ENCODE measurements at places on chromosomes 1 and 21. TPM values are rescaled to one million over a fixed set of nuclear protein-coding genes. Genes with fewer than 3 reads are reported as not detected.
A peak's percentile ranks its signal among the peaks of the same experiment; 100 is the strongest.

- DNase-seq: peak; percentile 45
Observed at GRCh38 chr1:162305969-162306368, 70.7 kb downstream of the SPATA46 start.

- DNase-seq: no peak
Observed at GRCh38 chr21:34204481-34205439, 131.4 kb downstream of the MRPS6 start.

GRCh38 chr1:151851886-151852285 lies 1.6 kb downstream of the THEM5 start:
- DNase-seq: no peak

- no peak for DNase-seq
Observed at GRCh38 chr1:9816199-9816598, 7.6 kb downstream of the CLSTN1 start.

GRCh38 chr1:209791920-209792319 lies 7.6 kb upstream of the C1orf74 start:
- no peak for DNase-seq

DNA sequence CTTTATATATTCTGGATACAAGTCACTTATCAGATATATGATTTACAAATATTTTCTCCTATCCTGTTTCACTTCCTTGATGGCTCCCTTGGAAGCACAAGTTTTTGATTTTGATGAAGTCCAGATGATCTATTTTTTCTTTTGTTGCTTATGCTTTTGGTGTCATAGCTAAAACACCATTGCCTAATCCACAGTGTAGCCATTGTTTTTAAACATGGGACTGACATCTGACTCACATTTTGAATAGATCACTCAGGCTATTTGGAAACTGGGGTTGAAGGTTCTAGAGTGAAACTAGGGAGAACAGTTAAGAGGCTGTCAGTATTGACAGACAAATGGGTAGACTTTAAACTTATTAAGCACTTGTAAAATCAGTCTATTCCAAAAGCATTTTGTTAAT lies 16.6 kb downstream of the AK4 start:
- DNase-seq: no peak

DNA sequence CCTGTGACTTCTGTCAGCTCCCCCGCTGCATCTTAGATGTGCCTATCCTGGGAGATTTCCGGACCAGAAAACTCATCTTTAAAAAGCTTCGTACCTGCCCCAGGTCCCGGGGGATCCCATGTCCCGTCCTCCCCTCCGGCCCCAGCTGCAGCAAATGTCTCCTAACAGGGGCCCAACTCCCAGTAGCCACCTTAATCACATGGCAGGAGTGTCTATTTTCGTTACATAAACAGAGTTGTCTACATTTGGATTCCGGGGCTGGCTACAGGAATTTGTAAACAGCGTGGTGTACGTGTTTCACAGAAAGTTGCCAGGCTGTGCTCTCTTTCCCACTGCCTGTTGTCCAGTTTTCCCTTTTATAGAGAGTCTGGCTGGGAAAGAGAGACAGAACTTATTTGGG lies 17.9 kb upstream of the KCNE2 start:
- DNase-seq: no peak

GRCh38 chr1:227735539-227736285 lies 477 bp downstream of the SNAP47 start:
- DNase-seq: no peak

DNA sequence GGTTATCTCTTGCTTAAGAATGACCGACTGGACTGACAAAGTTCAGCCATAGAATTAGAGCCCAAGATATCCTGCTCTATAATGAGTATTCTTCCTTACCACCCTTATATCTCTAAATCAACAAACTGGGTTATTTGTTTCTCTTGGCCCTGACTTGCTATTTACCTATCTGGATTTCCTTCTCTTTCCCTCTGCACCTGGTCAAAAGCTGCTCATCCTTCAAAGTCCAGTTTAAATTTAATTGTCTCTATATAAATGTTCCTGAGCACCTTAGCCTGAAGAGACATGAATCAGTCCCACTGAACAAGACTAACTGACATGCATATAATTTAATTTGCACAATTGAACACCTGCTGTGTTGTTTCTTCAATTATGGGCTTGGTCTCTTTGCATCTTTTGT lies 127.1 kb upstream of the KCNJ15 start:
- DNase-seq: no peak

DNA sequence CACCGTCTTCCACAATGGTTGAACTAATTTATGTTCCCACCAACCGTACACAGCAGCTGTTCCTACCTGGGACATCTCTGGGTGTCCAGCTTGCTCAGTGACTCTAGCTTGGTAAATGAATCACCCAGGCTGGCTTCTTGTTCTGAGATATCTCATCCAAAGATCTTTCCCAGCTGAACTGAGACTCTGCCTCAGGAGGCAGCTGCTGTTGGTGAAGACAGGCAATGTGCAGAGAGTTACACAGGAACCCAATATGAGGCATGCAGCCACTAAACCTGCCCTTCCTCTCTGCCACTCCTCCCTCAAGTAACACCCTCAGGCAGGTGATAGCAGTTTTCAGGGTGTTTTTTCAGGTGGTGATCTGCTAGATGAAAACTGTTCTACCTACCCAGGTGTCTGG lies 14.0 kb upstream of the FOXO6 start:
- no peak for DNase-seq

- DNase-seq: no peak
Observed at GRCh38 chr1:219460081-219460895, 152.6 kb downstream of the ZC3H11B start.

DNA sequence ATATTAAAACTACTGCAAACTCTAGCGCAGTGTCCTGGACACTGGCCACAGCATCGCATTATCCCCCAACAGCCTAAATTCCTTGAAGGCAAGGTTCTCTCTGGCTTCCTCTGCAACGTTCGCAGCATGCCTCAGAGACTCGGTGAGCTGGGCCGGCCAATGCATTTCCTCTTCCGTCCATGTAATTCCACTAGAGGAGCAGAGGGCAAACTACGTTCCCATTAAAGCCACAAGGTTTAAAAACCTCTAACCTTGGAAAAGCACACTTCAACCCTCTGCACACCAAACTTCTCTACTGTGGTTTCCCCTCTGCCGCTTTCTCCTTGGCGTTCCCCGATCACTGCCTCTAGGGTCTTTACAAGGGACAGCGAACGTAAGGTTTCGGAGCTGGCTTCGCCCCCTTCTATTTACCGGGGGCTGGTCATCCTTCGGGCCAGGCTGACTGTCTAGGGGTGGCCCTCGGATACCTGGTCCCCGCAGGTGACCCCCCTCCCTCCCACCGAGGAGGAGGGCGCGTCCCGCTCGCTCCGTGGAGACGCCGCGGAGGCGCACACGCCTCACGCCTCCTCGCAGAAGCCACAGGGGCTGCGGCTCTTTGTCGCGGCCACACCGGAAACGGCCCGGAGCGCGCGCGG lies 456 bp upstream of the SMYD2 start:
- no peak for DNase-seq

DNA sequence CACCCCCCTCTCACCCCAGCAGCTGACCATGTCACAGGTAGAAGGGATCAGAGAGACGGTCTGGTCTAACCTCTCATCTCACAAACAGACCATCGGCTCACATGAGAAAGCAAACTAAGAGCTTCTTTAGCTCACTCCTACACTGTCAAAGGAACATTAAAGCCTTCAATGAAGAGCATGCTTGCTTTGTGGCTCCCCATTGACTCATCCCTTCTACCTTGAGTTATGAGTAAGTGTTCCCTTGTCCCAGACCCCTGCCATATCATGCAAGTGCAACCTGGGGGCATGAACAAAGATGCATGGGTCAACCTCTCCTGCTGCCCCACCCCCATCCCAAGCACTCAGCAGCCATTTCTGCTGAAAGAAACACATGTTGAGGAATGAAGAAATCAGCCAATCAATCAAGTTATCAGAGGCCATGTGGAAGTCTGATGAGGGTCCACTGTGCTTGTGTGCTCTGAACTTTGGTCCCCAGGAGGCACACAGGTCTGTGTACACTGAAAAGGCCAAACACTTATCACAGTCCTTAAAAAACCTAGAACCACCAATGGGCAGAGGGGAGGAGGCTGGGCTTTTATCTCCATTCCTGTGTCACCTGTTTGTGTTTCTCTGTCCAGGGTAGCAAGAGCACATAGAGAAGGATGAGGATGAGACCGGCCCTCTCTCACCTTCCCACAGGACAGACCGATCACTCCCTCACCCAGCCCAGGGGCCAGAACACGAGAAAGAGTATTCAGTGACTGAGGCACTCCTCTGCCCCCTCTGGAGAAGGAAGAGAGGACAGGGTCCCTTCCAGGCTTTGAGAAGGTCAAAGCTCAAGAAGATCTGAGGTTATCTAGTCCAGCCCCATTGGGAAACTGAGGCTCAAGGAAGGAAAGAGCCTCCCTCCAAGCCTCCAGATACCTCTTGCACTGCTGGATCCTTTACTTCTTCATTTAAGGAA lies 9.5 kb downstream of the ETNK2 start:
- no peak for DNase-seq

DNA sequence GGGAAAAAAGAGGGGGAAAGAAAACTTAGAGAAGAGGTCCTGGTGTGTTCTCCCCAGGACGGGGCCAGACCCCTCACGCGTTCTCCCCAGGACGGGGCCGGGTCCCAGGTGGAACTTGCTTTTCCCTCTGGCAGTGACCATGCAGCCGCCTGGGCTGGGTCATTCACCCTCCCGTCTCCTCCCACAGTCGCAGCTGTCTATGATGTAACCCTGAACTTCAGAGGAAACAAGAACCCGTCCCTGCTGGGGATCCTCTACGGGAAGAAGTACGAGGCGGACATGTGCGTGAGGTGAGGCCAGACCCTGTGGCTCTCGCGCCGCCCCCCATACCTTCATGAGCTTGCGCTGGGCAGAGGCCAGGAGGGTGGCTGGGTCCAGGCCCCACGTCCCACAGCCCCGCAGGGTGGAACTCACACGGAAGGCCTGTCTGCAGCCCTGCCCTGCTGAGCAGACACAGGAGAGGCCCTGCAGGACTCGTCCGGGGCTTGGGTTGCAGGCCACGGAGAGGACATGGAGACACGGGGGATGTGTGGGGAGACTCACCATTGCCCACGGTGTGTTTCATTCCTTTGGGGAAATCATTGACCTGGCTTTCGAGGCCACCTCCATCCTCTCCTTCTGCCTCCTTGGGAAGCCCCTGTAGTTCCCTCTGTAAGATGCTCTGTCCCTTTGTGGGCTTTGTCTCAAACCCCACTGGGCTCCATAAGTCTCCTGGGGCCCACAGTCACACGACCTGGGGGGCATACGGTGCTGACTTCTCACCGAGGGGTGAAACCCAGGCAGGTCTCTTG lies 40.7 kb upstream of the TRAPPC10 start:
- DNase-seq: no peak

GRCh38 chr21:21662776-21663175 lies 664.6 kb downstream of the NCAM2 start:
- DNase-seq: no peak

DNA sequence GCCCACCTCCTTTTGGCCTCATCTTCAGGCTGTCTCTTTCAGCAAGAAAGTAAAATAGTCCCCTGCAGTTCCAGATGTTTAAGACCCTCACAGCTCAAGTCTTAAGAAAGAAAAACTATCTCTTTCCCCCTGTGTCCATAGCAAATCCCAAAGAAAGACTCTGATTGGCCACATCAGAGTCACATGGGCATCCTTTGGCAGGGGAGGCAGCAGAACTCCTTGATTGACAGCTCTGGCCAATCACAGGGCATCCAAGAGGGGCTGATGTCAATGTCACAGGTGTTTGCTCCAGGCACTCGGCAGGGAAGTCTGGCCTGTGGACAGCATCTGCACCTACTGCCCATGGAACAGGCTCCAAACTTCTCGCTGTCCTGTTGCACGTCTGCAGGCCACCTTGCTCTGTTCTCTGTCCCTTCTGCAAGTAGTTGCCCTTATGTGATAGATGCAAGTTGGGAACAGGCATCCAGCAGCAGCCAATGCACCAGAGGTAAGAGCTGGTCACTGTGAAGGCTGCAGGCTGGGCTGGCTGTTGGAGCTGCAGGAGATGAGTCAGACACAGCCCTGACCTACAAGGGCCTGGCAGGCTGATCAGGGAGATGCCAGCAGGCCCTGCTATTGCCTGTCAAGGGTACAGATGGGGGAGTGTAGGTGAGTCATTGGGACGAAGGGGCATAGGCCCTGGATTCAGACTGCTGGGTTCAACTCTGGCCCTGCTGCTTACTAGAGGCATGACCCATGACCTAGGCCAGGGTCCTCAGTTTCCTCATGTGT lies 96.8 kb upstream of the TMEM51 start:
- no peak for DNase-seq

GRCh38 chr1:21956720-21957552 lies 19.8 kb upstream of the HSPG2 start:
- DNase-seq: no peak

GRCh38 chr1:214584805-214585766 lies 17.9 kb upstream of the CENPF start:
- no peak for DNase-seq

DNA sequence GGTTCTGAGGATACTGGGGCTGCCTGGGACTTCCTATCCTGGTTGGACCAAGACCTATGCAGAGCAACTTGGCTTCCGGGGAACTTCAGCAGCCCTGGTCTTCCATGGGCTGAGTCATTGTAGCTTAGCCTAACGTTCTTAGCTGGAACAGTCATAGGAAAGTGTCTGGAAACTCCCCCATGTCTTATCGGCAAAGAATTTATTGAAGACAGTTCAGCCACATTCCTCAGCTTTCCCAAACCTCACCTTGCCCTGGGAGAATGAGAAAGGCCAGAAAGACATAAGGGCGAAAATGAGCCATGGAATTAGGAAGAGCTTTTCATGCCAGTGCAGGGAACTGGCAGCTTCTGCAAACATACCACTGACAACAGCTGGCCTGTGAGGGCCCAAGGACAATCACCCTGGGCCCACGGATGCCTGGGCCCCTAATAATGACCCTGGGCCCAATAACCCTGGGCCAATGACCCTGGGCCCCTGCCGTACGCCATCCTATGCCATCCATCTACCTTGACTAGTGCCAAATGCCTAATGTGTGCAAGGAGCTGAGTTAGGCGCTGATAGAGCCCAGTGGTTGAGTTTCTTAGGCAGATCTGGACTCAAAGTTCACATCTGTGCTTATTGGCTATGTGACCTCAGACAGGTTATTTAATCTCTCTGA lies 114.4 kb upstream of the GADD45A start:
- no peak for DNase-seq

GRCh38 chr1:155527677-155528076 lies 34.9 kb downstream of the ASH1L start:
- no peak for DNase-seq

The ITSN1 gene
- 44.3 TPM for total RNA-seq

The PRELP gene
- total RNA-seq: not detected

The SSR2 gene
- 464 TPM for total RNA-seq

The HNRNPR gene
- 79.4 TPM for total RNA-seq

The TMEM269 gene
- not detected for total RNA-seq

The PHTF1 gene
- 37.7 TPM for total RNA-seq

The SPRR2E gene
- not detected for total RNA-seq

The IGSF21 gene
- total RNA-seq: not detected

The GJA5 gene
- total RNA-seq: 0.10 TPM

The DAB1 gene
- not detected for total RNA-seq

The ECM1 gene
- total RNA-seq: 5.1 TPM

The LRRC53 gene
- total RNA-seq: not detected

The CCDC30 gene
- 0.34 TPM for total RNA-seq

The LAX1 gene
- not detected for total RNA-seq

The PLA2G4A gene
- total RNA-seq: 2.0 TPM

Data from glomerular endothelial cell (primary cell).